Thyroid gland (tissue), 4 donors: ENCODE measurements at places on chromosomes 13 and 19.

DNA sequence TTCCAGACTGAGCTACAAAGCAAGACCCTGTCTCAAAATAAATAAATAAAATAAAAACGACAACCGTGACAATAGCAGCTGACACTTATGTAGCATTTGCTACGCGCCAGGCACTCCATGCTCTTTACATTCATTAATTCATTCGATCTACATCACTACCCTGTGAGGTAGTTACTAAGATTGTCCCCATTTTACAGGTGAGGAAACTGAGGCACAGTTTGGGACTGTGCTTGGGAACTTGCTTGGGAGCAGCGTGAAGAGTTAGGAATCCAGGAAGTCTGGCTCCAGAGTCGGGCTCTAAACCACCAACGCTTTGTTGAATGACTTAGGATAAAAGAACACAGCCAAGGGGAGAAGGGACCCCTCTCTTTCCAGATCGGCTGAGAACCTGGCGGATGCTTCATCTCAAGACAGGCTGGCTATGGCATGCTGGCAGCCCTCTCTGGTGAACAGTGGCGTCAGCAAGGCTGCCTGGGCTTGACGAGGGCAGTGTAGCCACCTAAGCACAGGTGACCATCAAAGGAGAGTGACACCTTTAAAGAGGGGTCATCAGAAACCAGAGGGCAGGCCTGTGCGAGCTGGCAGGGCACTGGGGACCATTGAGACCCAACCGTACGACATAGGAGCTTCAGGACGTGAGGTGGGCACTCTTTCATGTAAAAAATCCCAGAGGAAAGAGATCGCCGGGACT is 591 bp downstream of the DOHH start:
- DNase-seq, result no peak

GRCh38 chr19:45463241-45463640 is 4.6 kb upstream of the FOSB start:
- no peak for DNase-seq

DNA sequence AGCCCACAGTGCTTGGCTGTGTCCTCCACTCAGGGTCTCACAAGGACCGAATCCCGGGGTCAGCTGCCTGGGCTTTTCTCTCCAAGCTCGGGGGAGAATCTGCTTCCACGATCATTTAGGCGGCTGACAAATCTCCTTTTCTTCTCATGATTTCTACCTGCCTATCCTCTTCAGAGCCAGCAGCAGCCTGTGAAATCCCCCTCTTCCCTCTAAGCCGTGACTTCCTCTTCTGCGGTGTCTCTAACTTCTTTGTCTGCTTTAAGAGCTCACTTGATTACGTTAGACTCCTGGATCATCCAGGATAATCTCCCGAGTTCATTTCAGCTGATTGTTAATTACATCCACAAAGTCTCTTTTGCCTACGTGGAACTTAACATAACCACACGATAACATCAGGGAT is 22.5 kb upstream of the ZNF845 start:
- no peak for DNase-seq

GRCh38 chr13:109735436-109735966 is 50.9 kb downstream of the IRS2 start:
- no peak for DNase-seq

- no peak for DNase-seq
Measured at GRCh38 chr13:94329277-94329676, 150.2 kb downstream of the DCT start.

GRCh38 chr19:34184880-34185491 is 12.7 kb downstream of the LSM14A start:
- DNase-seq, result no peak
